ENCODE measurements at places on chromosomes 13 and 19.

GRCh38 chr19:51227326-51227725 lies 2.4 kb downstream of the CD33 start:
- DNase-seq, result no peak

DNA sequence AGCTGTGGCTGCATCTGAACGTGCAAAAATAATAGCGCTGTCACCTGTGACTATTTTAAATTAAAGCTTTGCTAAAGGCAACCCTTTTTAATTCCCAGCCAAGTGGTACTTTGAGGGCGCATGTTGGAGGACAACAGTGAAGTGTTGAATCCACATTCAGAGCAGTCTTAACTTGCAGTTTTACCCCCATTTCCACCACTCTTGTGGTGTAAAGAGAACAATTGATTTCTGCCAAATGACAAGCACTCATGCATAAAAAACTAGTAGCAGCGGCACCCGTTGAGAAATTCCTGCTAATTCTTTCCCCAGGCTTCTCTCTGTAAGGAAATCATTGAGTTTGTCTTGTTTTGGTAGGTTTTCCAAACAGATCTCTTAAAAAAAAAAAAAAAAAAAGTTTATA lies 1033.3 kb downstream of the EFNB2 start:
- DNase-seq, result no peak

- DNase-seq, result no peak
Measured at GRCh38 chr13:43324129-43324528, 300.7 kb downstream of the DNAJC15 start.

DNA sequence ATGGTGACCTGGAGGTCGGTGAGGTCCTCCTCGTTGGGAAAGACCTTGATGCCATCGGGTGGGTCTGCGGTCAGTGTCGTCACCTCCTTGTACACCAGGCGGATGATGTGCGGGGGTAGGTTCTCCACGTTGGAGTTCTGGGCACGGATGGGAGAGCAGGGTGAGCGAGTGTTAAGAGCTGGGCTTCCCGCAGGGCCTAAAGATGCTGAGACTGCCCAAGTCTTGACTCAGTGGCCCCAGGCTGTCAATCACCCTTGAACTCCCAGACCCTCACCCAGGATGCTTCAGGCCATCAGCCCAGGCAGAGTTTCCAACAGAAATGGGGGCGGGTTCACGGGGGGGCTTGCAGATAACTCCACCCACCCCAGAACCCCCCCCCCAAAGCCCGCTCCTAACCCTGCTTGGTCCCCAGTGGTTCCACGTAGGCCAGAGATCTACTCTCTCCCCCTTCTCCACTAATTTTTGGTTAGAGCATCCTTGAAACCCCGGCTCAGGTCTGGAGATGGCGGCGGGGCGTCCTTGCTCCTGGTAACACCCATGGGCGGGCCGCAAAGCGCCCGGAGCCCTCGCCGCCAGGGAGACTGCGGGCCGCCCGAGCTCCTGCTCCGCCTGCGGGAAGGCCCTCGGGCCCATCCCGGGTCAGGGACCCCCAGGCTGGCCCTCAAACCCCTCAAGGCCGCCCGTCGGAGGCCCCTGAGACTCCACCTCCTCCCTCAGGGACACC lies 600 bp downstream of the UBE2S start:
- DNase-seq, result no peak

DNA sequence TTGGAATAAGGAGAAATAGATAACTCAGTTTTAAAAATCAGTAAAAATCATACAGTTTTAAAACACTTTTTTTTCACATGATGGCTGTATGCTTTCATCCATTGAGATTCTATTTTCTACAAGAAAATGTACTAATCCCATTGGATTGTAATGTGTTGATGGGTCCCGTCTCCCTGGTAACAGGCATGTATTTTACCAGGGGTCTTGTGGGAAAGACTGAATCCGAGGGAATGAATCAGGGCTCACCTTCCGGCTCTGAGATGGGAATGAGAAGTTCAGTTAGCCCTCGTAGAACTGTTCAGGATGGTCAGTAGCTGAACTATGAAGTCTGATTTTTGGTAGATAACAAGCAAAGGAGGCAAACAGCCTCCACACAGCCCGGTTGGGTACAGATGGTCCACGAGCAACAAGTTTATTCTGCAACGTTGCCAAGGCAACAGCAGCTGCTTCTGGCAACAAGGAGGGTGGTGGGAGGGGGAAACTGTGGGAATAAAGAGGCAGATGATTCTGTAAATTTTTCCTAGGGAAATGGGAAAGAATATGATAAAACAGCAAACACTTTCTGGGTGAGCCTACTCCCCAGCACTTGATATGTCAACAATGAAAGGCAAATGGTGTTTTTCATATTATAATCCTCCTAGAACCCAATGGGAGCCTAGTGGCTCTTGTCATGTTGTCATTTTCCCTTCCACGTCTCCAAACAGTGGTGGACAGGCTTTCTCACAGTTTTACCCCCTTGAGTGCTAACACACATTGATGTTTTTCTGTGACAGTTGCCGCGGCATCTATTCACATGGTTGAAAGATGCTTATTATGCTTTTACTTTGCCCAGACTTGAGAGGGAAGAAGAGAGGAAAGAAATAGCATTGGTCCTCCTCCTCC lies 12.4 kb upstream of the SIAH3 start:
- DNase-seq, result no peak

- DNase-seq, result no peak
Measured at GRCh38 chr19:29530540-29531457, 5.0 kb downstream of the VSTM2B start.

DNA sequence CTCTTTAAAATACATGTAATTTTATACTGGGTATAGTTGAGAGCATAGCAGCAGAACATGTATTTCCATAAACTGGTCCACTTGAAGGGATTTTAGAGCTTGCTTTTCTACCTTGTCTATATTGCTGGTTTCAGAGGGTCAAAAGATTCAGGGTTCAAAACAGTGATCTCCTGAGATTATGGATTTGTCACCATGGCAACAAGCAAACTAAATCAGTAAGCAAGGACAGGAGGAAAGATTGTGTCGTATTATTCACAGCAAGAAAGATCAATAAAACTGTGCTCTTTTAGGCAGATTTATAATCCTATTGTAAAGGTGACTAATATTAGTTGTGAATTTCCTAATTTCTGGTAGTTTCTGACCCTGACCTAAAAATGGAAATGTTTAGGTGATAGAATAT lies 496.4 kb downstream of the LMO7 start:
- no peak for DNase-seq

DNA sequence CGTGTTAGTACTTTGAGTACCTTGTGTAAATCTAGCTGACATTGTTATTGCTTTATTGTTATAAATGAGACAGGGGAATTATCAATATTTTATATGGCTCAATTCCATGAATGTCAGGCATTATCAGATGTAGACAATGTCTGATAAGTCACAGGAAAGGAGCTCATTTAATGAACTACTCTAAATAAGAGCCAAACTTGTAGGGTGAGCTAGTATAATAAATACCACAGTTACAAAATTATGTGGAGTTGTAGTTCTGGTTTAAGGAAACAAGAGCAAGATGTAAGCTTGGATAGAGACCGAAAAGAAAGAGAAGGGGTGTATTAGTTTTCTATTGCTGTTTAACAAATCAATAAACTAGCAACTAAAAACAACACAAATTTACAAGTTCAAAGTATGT lies 891.8 kb upstream of the SLITRK1 start:
- DNase-seq, result no peak

- DNase-seq, result no peak
Measured at GRCh38 chr13:32902029-32902780, 114.0 kb upstream of the KL start.

GRCh38 chr13:46586751-46587514 lies 34.0 kb downstream of the LRCH1 start:
- no peak for DNase-seq

GRCh38 chr13:110336681-110337080 lies 29.6 kb downstream of the COL4A2 start:
- no peak for DNase-seq

DNA sequence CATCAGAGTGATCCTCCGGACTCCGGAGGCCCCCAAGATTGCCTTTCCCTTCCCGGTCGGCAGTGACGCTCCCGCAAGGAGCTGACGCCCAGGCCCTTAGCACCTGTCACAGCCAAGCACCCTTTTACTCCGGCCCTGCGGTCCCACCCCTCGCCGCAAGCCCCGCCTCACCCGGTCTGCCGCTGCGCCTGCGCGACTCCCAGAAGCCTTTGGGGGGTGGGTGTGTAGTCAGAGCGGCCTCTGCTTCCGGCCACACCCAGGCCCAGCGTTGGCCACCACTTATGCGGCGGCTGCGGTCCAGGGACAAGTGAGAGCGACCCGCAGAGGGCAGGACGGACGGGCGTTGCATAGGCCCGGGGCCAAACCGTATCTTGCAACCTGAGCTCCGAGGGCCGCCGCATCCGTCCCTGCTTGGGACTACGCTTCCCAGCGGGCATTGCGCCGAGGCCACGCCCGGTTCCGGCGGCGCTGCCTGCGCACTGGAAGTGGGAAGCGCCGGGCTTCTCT lies 441 bp upstream of the ZFP28 start:
- DNase-seq, result peak; percentile 83

DNA sequence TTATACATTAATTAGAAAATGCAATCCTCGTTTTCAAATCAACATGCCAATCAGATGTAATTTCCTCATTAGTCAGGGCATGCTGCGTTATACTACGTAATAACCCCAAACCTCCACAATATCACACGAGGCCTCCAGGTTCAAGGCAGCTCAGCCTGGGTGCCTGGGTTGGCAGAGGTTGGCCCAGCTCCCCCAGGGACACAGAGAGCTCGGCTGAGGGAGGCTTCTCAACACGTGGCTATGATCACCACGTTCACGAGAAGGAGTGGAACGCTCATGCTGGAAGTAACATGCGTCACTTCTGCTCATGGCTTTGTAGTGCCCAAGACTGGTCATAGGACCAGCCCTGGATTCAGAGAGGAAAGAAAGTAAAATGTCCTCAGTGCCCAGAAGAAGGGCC lies 144.9 kb upstream of the SOX1 start:
- DNase-seq, result no peak

DNA sequence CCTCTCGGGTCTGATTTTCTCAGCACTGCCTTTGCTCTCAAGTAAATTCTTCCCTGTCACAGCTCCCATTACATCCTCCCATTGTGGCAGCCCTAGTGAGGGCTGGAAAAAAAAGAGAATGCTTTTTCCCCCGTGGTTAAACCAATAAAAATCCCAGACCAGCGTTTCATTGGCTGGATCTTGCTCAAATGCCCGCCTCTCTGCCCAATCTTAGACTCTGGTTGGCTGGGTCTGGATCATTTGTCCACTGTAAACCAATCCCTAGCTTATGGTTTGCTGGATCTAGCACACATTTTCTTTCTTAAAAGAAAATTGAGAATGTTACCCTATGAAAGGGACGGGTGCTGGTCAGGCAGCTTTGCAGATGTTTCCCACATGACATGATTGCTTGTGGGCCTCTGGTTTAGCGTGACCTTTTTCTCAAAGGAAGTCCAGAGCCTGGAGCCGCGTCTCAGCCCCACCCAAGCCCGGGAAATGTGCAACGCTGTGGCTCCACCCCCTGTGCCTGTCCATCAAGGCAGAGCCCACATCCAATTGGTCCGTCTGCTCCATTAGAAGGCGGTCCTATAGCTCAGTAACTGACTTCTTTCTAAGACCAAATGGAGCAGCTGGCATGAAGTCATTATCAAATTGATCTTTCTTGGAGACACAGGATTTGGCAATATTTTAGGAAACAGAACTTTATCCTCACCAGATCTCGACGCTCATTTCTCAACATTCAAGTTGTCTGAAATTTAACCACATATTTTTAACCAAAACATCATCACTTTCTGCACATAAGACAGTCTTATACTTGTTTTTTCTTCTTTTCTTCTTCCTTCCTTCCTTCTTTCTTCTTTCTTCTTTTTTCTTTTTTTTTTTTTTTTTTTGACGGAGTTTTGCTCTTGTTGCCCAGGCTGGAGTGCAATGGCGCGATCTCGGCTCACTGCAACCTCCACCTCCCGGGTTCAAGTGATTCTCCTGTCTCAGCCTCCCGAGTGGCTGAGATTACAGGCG lies 2.6 kb upstream of the MCEMP1 start:
- no peak for DNase-seq

GRCh38 chr13:36006894-36007675 lies 124.1 kb downstream of the DCLK1 start:
- DNase-seq, result no peak

- no peak for DNase-seq
Measured at GRCh38 chr19:46378268-46378667, 31.4 kb downstream of the PPP5C start.

- no peak for DNase-seq
Measured at GRCh38 chr19:6714749-6715555, 5.5 kb downstream of the C3 start.

DNA sequence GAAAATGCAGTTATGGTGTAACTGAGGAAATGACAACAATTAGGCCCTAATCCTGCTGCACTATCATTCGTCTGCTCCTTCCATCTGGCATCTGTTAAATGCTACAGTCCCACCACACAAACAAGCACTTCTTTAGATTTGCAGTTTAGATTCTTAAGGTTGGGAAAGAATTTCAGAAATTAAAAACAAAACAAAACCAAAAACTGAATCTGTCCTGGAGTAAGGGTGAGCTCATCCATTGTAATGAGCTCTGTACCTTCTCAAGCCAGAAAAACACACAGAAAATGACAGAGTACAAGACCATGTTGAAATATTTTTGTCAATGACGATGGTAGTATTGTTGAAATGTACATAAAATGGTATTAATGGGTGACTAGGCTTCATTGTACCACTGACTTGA lies 28.3 kb downstream of the SMAD9 start:
- DNase-seq, result no peak

DNA sequence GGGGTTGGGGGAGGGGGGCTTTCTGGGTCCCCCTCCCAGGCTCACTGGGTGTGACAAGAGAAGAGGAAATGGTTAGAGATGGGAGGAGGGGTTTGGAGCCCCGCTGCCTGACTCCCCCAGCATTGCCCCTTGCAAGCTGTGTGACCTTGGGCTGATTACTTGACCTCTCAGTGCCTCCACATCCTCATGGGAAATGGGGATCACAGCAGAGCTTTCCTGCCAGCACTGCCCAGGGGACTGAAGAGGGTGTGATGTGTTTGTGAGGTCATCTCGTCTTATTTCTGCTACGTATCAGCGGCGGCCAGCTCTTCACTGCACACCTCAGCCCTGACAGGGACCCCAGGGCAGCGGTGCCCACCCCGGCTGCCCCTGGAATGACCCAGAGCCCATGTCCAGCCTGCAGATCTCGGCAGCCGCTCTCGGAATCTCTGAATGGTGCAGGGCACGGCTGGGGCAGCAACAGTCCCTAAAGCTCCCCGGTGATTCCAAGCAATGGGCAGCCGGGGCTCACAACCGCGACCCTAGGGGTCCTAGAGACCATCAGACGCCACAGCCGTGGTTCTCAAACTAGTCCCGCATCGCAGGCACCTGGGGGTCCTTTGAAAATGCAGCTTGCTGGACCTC lies 8.4 kb downstream of the PNMA8B start:
- DNase-seq, result no peak

All from stimulated activated CD4-positive, alpha-beta T cell treated with anti-CD3 and anti-CD28 coated beads, TNF-alpha, amount 100 ng/mL, for 1 hour (primary cell).